T-helper 2 cell (primary cell): ENCODE measurements at places on chromosomes 13 and 19.

DNA sequence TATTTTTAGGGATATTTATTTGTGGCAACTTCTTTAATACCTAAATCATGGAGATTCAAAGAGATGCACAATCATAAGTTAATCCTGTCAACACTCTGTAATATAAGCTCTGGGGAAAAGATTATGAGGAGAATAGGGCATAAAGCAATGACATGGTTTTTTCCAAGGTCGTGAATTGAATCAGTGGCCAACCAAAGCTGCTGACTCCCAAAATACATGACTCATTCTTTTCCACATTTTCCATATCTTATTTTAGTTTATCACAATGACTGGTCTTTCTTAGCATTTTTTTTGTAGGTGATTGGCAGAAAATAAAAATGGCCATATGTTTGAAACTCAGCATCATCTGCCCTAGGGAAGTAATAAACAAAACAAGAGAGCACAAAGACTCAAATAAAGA is 28.5 kb upstream of the RBM26 start:
- DNase-seq: no peak

DNA sequence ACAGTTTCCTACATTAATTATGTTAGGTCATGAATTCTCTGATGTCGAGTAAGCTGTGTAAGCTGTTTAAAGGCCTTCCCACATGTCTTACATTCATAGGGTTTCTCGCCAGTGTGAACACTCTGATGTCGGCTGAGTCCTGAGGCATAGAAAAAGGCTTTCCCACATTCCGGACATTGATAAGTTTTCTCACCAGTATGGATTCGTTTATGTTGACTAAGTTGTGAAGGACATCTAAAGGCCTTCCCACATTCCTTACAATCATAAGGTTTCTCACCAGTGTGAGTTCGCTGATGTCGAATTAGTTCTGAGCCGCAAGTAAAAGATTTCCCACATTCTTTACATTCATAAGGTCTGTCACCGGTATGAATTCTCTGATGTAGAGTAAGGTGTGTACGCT is 24.9 kb downstream of the ZNF850 start:
- no peak for DNase-seq

- DNase-seq: no peak
Measured at GRCh38 chr19:35438096-35438495, 10.0 kb upstream of the FFAR2 start.

DNA sequence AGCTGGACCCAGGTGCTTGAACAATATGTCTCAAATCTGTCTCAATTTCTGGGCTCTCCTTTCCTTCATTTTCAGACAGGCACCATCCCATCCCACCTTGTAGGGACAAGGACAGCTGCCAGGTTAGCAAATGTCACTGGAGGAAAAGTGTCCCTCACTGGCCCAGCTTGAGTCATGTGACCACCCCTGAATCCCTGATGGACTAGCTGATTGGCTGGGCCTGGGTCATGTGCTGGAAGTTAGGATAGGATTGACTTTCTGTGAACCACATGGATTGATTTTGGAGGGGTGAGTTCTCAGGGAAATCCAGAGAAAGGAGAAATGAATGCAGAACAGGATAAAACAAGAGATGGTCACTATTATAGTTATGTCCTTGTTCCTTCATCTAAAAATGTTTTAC is 28.2 kb upstream of the FXYD3 start:
- no peak for DNase-seq

DNA sequence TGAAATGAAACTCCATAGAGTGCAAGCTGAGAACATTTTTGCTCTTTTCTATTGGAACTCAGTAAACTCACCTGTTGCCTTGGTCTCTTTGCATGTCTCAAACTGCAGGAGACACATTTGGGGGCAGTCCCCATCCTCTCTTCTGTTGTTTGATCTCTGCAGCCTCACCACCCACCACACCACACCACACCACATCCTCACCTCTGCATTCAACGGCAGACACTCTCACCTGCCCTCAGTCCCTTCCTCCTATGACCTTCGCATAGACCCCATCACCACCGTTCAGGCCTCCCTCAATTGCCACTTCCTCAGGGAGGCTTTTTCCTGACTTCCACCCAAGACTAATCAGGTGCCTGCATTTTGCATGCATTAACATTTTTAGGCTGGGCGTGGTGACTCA is 14.4 kb upstream of the TPM4 start:
- no peak for DNase-seq

DNA sequence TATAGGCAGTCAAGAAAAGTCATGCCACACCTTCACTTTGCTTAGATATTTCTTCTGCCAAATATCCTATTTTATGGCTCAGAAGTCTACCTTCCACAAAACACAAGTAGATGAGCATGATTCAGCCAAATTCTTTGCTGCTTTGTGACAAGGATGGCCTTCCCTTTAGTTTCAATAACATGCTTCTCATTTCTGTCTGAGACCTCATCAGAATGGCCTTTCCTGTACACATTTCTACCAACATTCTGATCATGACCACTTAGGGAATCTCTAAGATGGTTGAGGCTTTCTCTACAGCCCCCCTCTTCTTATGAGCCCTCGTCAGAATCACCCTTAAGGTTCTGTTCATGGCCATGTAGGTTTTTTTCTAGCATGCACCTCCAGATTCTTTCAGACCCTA is 96.2 kb downstream of the COL4A2 start:
- no peak for DNase-seq

DNA sequence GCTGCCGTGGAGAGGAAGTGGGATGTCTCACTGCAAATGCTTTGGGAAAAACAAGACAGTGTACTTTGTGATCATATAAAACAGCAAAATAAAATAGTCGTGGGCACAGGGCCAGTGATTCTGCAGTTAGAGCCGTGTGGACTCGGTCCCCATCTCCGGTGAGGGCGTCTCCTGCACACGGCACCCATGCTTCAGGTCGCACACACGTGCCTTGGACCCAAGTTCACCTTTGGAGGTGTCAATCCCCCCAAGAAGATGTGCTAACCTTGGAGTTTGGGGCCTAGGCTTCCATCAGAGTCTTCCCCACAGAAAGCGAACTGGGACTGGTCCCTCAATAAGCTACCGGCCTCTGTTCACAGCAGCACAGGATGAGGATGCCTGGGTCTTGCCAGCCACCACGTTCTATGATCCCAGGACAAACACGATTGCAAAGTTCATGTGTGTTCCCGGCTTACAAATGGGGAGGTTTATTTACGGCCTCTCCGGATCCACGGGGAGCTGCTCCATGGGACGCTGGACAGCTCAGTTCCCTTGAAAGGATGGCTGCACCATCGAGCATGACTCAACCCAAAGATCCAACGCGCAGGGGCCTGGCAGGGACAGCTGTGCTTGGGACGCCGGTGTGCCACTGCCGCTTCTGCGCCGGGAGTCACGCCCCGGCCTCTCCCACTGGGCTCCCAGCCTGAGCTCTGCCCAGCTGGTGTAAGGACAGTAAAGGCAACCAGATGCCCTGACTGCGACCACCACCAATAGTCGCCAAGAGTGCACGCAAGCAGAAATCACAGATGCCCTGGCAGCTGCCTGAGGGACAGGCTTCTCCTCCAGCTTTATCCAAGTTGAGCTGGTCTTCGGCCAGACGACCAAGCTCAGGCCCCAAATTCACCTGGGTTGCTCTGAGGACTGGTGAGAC is 8.6 kb downstream of the GAS6 start:
- no peak for DNase-seq

- no peak for DNase-seq
Measured at GRCh38 chr13:31528176-31528575, 211.2 kb upstream of the RXFP2 start.

DNA sequence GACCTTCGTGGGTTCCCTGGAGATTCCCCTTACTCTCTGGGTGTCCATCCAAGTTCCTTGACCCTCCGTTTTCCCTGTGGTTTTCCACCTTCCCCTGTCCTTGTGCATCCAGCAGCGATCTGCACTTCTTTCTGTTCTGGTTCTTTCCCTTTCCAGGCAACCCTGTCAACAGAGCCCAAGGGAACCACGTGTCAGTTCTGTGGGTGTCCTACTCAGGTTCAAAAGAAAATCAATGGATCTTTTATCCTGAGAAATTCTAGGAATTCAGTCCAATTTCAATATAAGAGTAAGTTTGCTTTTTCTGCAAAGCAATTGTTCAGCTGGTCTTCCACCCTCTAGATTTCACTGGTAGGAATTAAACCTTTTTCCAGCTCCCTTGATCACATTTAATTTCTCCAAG is 1394.8 kb upstream of the SLC10A2 start:
- no peak for DNase-seq

DNA sequence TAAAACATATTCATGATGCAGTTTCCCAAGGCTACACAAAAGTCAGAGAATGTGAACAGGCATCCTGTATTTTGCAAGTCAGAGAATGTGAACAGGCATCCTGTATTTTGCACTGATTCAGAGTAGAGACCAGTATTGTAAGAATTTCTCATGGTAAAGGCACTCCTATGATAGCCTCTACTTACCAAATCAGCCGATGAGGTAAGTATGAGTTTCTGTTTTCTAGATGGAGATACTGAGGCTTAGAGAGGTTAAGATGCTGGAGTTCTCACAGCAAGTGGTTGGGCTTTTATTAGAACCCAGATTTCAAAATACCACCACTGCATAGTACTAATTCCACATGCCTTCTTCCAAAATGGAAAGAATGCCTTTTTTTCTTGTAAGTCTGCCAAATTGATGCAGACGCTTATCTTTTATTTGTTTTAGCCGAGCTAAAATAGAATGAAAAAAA is 12.3 kb downstream of the TPT1 start:
- no peak for DNase-seq

GRCh38 chr19:3669947-3670795 is 30.1 kb downstream of the PIP5K1C start:
- DNase-seq: no peak

DNA sequence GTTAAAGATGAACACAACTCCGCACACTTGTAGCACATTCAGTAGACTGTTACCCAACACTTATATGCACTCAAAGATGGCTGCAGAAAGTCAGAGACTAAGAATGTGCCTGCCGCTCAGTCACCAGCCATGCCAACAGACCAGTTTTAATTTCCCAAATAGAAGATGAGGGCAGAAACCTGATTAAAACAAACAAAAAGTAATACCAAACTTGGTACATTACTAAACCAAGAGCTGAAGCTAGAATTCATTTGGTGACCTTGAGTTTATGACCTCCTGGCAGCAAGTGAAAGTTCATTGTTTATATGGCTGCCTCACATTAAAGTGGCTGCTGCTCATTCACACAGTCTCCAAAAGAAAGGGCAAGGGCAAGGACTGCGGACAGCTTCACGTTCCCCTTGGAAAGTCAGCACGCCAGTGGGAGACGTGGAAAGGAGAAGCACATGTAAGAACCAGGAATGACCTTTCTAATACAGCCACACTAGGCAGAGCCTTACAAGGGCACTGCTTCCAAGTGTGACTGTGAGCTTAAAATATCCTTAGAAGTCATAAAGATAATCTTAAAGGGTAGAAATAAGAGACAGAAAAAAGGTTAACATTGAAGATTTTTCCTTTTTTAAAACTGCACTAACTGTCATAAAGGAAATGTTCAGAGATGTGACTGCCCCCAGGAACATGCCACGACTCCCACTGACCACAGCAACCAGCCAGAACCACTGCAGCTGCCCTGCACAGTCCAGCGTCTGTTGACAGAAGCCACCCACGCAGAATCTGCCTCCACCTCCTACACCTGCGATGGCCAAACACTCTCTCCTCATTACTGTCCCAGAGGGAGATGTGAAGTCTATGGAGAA is 73.5 kb downstream of the STK24 start:
- no peak for DNase-seq

DNA sequence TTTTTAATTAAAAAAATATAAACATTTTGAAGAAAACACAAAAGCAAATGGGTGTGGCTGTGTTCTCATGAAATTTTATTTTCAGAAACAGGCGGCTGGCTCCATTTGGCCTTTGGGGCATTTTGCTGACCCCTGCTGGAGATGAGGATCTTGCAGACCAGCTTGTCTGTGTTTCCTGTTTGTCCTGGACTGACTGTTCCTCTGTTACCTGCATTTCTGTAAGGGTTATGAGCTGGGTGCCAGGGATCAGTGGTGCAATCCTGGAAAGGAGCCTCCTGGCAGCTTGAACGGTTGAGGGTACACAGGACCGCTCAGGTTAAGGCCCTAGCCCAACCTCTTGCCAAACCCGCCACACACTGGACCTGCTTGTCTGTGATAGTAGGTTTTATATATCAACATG is 49.9 kb downstream of the ZNF787 start:
- no peak for DNase-seq

DNA sequence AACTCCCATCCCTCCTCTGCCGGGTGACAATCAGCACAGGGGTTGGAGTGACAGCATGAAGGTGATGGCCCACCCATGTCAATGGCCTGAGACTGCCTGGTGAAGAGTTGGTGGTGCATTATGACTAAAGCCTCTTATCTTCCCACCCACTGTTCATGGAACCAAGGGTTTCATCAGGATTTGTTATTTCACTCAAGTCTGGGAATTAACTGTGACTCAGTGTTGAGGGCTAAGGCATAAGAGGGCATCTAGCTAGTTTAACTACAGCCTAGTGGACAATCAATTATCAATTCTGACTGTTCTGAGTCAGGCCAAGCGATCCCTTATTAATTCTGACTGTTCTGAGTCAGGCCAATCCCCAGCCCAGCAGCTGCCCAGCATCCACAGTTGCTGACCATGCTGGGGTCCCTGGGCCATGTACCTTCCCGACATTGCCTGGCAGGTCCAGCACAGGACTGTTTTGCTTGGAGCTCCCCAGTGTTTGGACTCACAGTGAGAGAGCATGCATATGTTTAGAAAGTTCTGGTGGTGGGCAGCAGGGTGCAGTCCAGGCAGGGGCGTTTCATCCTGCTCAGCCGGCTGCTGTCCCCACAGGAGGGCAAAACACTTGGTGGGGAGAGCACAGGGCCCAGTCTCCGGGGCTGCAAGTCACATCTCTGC is 65.5 kb downstream of the RASL11A start:
- no peak for DNase-seq

- no peak for DNase-seq
Measured at GRCh38 chr19:33355535-33355934, 18.0 kb upstream of the CEBPG start.

DNA sequence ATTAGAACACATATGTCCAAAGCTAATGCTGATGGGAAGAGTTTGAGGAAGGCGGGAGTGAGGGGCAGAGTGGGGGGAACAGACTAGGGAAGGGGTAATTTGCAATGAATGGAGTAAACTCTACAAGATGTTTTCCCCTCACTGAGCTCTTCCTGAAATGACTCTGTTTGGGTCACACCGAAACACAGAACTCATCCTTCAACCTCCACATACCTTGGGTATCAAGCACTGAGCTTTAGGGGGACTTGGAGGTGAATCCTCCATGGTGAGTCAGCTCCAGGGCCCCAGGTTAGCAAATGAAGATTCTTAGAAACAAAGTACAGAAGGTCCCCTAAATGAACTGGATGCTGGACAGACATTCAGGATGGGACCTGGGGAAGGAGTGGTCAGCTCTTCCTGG is 1.3 kb upstream of the SIGLEC10 start:
- DNase-seq: no peak

DNA sequence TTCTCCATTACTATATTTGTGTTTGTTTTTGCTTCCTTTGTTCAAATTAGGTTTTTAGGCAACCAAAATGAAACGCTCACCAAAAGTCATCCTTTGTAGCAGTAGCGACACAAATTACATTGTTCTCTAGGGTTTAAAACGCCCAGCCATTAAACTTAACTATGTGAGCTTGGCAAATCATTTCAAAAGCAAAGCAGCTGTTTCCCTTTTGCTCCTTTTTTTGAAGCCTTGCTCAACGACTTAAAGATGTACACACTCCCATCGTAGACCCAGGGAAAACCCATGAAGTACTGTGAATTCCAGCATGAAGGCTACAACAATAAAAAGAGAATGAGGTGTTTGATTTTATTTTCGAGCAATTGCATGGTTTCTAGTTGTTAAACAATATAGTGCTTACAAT is 106.7 kb downstream of the RAP2A start:
- no peak for DNase-seq
